ENCODE measurements at places on chromosomes 2 and 18. TPM values are rescaled to one million over a fixed set of nuclear protein-coding genes. Genes with fewer than 3 reads are reported as not detected.

DNA sequence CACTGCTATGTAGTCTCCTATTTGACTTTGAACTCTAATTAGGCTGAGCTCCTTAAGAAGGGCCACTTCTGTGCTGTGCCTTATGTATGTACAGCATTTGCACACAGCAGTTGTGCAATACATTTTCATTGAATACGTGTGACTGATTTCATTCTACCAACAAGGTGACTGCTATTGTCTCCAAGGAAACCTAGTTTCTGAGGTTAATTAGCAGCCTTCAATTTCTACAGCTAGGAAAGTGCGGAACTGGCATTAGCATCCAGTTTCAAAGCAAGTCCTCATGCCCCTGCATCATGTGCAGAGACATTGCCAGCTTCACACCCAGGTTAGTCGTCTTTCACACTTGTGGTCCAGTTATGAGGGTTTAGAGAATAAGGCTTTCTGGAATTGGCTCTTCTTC is 58.6 kb downstream of the NCK2 start:
- no peak overlapping the region for H3K27ac ChIP-seq
- no peak for DNase-seq
- H3K27me3 ChIP-seq = no peaks in the 10 kb centered on the region
- no peak overlapping the region for H3K4me3 ChIP-seq
- no peaks in the 10 kb centered on the region for H3K36me3 ChIP-seq

The FAHD2A gene
- 22.8 TPM for total RNA-seq

- H3K27ac ChIP-seq = no peak overlapping the region
- H3K4me3 ChIP-seq = no peak overlapping the region
- H3K27me3 ChIP-seq = no peaks in the 10 kb centered on the region
Measured at GRCh38 chr18:64407606-64408005, 258.7 kb upstream of the LINC00305 start.

- H3K36me3 ChIP-seq = no peaks in the 10 kb centered on the region
- no peak for DNase-seq
- H3K27ac ChIP-seq = no peak overlapping the region
- H3K27me3 ChIP-seq = no peaks in the 10 kb centered on the region
Measured at GRCh38 chr2:64168756-64169155, 24.5 kb upstream of the PELI1 start.

- DNase-seq = no peak
- no peak overlapping the region for H3K4me3 ChIP-seq
- H3K27me3 ChIP-seq = no peaks in the 10 kb centered on the region
Measured at GRCh38 chr2:188238386-188238785, 53.3 kb upstream of the GULP1 start.

The STARD6 gene
- not detected for total RNA-seq
